ENCODE measurements at places on chromosomes 7 and 10.

GRCh38 chr7:29228289-29229011, 33.9 kb downstream of the CHN2 start:
- DNase-seq: no peak

DNA sequence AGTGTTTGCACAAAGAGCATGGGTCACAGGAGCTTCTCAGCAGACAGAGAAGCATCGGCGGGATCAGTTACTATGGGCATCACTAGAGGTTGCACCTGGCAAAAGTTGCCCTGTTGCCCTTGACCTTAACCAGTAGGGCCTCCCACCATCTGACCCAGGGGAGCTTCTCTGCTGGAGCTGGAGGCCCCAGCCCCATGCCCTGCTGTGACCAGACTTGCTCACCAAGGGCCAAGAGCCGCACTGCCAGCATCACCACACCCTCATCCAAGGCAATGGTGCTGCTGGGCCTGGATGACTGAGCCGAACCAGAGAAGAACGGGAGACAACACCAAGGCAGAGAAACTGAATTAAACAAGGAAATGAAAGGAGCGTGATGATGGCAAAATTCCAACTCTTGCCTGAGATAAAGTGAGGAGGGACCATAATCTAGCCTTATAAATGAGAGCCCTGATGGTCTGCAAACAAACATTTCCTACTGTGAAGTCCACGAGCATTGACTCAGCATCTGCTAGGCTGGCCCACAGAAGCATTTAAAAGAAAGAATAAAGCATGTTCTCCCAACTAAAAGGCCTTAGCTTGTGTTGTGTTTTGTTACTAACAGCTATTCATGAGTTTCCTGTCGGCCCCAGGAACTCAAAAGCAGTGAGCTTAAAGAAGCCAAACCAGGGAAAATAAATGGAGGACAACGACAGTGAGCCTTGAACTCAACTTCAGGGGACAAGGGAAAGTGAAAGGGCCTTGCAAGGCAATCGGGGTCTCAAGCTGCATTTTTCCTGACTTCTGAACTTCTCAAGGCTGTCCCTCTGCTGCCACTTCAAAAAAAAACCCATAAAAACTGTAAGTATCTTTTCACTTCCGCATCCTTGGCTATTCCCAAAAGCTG, 60.4 kb downstream of the AFAP1L2 start:
- no peak for DNase-seq

DNA sequence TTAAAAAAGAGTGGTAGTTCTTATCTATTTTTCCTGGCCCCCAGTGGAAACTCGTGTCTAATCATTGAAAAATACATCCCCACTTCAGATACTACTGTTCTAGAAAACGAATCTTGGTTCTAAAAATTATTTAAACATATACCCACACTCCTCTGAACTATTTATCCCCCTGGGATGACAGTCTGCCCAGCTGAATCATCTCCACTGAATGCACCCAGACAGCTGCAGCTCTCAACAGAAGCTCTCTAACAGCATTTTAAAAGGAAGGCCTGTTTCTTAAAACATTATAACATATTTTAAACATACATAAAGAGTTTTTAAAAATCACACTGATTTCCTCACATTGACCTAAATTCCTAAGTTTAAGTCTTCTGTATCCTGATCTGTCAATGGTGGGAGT, 544.6 kb upstream of the PHF14 start:
- DNase-seq: no peak

- DNase-seq: no peak
Observed at GRCh38 chr10:97891497-97892167, 42.0 kb downstream of the GOLGA7B start.

DNA sequence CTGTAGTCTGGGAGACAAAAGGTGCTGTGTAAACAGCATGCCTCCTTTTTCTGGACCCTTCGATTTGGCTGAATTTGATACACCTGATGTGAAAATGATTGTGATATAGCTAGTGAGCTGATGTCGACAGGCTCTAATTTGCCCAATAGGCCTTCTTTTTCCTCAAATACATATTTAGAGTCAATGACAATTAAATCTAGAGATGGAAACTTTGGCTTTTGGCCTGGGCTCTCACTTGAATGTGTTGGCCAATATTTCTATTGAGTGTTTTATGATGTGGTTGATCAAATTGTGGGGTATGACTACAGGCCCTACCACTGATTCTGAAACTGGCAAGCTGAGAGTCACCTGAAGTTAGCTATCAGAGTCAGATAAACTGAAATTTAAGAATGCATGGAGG, 151.8 kb upstream of the MEOX2 start:
- peak; percentile 36 for DNase-seq

GRCh38 chr7:12103948-12104347, 107.1 kb upstream of the TMEM106B start:
- DNase-seq: no peak

DNA sequence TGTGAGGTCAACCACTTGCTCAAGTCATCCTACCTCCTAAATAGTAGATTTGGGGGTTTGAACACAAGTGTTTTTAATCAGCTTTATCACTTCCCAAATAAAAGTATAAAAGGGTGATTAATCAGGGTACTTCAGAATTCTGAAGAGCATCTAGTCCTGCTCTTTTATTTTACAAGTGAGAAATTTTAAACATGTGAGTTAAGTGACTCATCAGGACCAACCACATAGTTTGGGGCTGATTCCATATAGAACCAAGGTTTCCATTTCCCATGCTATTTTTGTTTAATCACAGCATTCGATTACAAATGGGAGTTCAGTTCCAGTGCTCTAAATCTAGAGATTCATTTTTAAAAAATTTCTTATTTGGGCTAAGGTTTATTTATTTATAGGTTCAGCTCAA, 113.4 kb downstream of the GPR158 start:
- no peak for DNase-seq

GRCh38 chr7:74106846-74107245, 23.2 kb downstream of the LIMK1 start:
- DNase-seq: no peak

DNA sequence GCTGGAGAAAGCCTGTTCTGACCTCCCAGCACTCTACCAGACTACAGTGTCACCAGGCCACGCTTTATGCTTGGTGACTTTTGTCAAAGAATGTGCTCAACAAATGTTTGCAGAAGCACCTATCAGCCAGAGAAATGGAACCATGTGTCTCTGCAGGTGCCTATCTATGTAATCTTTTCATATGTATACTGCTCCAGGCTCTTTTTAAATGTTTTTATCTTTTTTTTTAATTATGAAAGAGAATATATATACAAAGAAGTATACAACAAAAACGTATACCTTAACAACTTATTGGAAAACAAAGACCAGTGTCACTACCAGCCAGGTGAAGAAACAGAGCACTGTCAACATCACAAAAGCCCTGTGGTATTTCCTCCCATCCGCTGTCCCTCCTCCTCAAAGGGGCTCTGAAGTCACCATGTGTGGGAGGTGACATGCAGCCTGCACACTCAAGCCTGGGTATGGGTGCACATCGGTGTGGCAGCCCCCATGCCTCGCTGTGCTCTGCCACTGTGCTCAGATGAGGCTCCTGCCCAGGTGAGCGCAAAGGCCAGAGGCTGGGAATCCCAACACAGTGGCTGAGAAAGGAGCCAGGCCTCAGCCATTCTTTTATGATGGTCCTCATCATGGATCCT, 120.6 kb downstream of the CLEC2L start:
- no peak for DNase-seq

- no peak for DNase-seq
Observed at GRCh38 chr7:159027056-159027788, 117.4 kb downstream of the VIPR2 start.

GRCh38 chr7:39541511-39541910, 24.7 kb upstream of the YAE1 start:
- DNase-seq: no peak

DNA sequence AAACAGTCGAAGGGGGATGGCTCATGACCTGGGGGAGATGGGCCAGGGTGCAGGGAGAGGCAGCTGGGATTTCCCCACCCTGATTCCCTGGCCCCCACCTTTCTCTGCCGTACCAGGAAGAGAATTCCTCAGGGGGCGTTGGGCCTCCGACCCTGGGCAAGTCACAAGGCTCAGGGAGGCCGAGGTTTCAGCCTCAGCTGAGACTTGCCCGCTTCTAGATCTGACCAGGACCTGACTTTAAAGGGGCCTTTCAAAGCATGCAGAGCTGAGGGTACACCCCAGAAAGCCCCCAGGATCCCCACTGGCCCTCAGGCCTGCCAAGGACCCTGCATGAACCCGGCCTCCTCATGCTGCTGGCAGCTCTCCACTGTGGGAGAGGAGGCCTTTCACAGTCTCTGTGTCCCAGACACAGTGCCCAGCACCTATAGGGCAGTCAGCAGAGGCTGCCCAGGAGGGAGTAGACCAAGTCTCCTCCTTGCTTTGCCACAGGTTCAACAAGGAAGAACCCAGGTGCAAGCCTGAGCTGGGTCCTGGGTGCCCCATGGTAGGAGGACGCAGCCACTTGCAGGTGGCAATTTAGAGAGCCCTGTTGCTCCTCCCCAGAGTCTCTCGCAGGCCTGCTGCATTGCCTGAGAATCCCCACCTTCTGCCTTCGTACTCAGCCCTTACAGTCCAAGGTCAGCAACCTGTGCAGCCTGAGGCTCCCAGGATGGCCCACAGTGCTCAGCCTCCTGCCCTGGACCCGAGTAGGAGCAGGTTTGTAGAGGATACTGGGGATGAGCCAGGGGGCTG, 89.3 kb downstream of the CHST15 start:
- DNase-seq: no peak

DNA sequence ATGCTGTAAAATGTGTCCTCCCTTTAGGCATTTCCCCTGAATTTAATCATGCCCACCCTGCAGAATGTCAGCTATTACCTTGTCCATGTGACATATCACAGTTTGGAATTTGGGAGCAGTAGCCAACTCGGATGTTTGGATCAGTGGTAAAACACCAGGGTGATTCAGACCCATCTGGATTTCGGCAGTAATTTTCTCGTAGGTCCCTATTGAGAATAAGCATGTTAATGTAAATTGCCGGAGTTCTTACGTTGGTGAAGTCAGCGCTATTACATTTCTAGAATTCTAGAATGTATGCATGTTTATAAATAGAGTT, 44.1 kb downstream of the HGF start:
- DNase-seq: peak; percentile 12

DNA sequence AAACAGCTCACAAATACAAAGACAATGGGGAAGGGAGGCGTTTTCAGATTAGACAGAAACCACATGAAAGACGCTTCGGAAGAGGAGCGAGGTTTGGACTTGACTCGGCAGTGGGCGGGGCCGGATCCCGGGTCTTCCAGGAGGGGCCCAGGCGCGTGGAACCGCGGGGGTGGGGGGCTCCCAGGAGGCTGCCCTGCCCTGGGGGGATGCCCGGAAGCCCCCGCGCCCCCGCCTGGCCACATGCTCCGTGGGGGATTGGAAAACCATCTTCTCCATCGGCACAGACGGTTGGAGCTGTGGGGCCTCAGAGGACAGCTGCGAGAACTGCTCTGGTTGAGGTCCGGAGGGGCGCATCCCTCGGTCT, 186.0 kb upstream of the SHH start:
- DNase-seq: no peak

DNA sequence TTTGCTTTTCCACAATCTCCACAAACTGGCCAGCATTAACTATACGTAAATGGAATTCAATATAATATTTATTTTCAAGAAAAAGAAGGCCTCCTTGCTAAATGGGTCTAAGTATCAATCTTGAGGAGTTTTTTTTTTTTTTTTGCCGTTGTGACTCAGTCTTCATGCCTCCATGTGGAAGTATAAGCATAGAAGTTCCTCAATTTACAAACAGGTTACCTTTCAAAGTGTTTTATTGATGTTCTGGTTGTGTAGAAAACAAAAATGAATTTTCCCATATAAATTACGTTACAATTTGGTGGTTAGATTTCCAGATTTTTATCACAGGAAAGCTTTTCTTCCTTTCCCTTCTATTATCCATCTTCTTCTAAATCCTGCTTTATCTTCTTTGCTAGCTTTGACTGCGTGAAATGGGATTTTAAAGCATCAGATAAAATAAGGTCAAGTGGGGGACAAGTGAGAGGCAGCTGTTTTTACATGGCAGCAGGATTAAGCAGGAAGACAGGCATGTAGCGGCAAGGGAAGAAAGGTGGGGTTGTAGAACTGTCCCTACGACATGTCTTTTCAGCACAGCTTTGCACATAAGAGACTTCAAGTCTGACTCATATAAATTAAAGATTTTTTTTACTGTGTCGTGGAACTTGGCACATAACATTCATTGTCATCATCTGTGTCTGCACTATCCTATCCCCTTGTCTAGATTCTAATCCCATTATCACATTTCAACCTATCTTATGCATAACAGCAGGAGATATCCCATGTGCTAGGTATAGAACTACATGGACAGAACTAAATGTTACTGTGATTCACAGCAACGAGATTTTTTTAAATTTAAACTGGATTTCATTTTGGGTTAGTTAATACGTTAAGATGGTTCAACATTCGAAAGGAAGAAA, 135.3 kb upstream of the FAM3C start:
- DNase-seq: no peak

Data from right hindlimb (tissue), 1 donor.